ENCODE measurements at places on chromosomes 4 and X.

- DNase-seq = no peak
Measured at GRCh38 chr4:173522951-173523395, 7.1 kb downstream of the HAND2 start.

DNA sequence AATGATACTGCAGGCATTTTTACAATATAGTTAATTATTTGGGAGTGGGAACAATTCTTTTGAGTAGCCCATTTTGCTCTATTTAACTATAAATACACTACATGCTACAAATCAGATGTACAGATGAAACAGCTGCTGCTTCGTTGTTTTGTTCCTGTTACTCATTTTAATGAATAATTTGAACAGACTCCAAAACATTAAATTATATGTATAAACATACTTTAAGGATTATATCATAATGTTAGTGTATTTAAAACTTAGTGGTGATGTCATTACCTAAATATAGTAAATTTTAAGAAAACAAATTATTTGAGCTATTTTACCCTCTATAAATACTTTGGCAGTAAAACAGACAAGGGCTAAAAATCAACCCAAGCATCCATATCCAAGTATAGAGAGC lies 60.7 kb downstream of the GAB1 start:
- no peak for DNase-seq

DNA sequence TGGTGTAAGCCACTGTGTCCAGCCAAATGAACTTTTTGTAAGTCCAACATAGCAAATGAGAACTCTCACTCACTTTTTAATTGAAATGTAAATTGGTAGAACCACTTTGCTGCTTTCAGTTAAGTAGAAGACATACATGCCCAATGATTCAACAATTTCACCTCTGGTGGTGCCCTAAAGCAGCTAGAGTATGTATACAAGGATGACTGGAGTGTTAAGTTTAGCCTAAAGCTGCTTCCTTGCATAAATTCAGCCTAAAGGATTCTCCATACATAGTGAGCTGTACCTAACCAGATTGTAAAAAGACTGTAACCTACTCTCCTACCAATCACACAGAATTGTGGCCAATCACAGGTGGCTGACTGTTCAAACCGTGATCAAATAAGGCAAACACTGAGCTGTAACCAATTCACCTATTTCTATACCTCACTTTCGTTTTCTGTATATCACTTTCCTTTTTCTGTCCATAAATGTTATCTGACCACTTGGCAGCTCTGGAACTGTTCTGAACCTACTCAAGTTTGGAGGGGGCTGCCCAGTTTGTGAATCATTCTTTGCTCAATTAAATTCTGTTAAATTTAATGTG lies 39.9 kb downstream of the PDS5A start:
- no peak for DNase-seq

- DNase-seq = no peak
Measured at GRCh38 chr4:169110633-169111032, 100.6 kb upstream of the CBR4 start.

- DNase-seq = no peak
Measured at GRCh38 chr4:28006021-28006420, 1145.4 kb downstream of the STIM2 start.

DNA sequence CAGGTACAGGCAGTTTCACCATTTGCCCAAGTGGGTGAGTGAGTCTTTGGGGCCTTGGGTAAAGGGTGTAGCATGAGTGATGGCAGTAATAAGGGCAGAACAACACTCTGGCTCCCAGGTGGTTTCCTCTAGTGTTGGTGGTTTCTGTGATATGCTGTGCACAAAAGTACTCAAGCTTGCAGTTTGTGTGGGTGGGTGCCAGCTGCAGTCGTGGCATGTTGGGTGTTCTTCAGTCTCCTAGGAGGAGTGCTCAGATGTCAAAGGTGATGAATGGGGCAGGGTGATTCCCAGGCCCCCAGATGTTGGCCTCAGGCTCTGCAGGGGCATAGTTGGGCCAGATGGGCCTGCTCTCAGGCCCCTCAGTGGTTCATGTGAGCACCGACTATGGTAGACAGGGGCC lies 166.1 kb upstream of the KLF8 start:
- DNase-seq = no peak

GRCh38 chrX:22970861-22971260 lies 28.9 kb upstream of the DDX53 start:
- no peak for DNase-seq

- no peak for DNase-seq
Measured at GRCh38 chr4:26052663-26053541, 138.9 kb downstream of the SMIM20 start.

GRCh38 chr4:99594818-99595217 lies 20.2 kb downstream of the MTTP start:
- DNase-seq = no peak

DNA sequence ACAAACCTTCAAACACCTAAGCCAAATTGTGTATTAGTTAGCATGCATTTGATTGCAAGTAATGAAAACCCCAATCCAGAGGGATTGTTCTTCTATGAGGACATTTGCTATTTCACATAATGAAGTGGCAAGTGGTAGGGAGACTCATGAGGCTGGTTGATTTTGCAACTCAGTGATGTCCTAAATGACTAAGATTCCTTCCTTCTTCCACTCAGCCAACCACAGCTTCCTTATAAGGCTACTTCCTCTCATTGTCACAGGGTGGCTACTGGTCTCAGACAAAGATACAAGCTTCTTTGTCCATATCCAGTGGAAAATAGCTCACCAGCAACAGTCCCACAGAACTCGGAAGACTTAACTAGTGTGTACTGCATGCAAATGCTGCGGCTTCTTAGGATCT lies 5.3 kb upstream of the OTC start:
- DNase-seq = no peak

- no peak for DNase-seq
Measured at GRCh38 chrX:65697211-65697641, 29.8 kb downstream of the MSN start.

DNA sequence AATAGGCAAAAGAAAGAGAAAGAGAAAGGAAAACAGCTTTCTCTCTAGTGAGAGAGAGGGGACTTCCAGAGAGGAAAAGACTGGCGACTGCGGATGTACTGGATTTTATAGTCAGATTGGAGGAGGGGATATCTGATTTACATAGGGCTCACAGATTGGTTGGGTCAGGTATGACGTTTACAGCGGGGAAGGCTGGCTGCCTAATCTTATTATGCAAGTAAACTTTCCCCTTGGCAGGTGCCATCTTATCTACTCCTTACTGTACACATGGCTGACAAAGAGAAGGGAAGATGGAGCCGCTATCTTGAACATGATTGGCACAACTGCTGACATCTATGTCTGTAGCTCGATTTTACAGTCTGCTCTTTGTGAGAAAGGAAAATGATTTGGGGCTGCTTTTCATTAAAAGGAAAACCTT lies 25.4 kb downstream of the RBPJ start:
- DNase-seq = no peak

DNA sequence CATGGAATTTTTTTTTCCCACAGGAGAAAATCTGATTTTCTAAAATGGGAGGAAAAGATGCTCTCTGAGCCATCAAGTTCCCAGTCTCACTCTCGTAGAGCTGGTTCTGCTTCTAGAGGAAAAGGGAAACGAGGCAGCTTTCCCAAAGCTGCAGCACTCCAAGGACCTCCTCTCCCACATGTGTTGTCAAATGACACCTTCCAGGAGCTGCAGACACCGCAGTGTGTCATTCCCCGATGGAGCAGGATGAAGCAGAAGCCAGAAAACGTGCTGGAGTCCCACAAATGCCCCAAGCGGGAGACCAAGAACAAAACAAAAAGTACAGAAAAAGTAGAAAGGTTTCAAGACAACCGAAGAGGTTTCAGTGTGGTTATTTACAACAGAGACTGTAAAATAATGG lies 348.1 kb downstream of the ARHGAP10 start:
- DNase-seq = no peak

GRCh38 chr4:38605181-38605752 lies 58.7 kb upstream of the KLF3 start:
- no peak for DNase-seq

DNA sequence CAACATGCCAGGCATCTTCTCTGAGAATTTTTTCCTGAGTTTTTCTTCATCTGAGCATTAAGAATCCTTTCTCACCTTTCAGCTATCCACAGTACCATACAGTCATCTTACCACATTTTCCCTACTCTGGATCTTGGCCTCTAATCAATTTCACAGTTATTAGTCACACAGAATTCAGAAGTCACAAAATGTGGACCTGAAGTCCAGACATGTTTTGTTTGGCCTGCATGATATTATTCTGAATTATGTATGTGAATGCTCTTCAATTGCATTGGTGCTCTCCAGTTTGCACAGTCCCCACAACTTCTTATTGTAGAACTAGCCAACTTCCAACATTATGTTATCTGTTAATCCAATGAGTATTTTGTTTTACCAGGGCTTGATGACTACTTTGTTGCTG lies 102.3 kb upstream of the GRIA3 start:
- no peak for DNase-seq

DNA sequence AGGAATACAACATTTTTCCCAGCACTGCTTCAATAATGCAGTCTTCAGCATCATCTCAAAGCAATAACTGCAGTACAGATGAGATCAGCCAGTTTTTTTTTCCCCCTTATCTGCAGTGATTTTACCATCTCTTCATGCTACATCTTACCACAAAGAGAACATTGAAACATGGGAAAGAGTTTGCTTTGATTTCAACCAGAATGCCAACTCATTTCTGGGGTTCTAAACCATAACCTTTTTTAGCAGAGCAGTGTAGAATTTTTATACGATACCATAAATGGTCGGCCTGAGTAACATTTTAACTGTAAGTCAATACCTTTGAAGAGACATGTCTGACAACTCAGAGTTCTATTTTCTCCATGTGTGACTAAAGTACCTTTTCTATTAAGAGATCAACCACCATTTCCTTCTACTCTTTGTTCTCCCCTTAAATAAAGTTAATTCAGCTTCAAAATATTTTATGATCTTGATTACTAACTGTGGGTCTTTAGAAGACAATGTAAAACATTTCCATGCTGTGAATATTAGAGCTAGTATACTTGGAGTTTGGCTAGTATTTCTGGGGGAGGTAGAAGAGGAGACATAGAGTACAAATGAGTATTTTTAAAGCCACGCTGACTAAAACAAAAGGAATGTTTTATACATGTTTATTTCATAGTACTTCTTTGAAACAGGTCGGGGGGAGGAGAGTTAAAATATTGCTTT lies 69.1 kb downstream of the TET2 start:
- no peak for DNase-seq

DNA sequence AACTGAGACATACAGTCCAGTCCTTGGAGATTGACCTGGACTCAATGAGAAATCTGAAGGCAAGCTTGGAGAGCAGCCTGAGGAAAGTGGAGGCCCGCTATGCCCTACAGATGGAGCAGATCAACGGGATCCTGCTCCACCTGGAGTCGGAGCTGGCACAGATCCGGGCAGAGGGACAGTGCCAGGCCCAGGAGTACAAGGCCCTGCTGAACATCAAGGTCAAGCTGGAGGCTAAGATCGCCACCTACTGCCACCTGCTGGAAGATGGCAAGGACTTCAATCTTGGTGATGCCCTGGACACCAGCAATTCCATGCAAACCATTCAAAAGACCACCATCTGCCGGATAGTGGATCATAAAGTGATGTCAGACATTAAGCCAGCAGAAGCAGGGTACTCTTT lies 20.4 kb upstream of the FRMPD3 start:
- no peak for DNase-seq

DNA sequence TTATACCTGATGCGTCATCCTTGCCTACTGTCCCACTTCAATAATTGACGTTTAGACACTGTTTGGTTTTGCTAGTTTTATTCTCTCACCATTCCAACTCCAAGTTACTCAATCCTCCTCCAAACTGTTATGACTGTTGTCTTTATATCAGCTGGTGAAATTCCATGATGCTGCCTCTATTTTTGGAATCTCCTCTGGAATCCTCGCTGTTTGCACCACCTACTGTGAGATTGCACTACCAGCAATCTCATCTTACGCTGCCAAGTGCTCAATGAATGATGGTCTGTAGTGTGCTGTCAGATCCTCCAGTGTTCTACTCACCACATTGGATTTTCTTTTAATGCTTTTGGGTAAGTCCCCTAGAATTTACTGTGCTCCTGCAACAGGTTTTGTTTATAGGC lies 13.2 kb upstream of the PCDH18 start:
- DNase-seq = no peak

DNA sequence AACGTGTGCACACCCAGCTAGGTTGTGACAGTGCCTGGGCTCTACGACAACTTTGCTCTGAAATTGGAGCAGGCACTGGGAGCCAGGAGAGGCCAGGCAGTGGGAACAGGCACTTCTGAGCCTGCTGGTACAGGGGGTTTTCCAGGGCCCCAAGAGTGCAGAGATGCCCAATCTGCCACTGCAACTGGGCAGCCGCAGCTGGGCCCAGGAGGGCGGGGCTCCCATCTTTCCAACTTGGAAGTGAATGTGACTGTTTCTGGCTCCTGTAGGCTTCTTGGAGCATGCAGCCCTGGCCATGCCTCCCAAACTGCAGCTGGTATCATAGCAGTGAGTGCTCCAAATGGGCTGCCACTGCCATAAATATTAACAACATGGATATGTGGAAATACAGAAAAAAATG lies 465.1 kb upstream of the PABPC4L start:
- no peak for DNase-seq

- DNase-seq = no peak
Measured at GRCh38 chr4:150306719-150307118, 228.5 kb downstream of the DCLK2 start.

DNA sequence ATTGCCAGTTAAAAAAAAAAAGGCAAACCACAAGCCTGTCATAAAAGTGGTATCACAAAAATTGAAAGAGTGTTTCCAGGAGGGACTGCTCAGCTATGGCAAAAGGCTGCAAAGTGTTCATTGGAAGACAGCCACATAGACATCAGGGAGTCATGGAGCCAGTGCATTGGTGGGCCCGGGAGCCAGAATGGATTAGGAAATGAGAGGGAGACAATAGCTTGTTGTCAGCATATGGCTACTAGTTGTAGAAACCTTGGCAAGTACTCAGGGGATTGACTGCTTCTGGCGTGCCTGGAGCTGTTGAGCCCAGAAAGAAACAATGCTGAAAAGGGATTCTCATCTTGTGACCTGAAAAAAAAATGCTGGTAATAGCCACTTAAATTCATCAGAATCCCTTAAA lies 5.0 kb downstream of the GAR1 start:
- no peak for DNase-seq

GRCh38 chrX:148804579-148805355 lies 304.4 kb downstream of the AFF2 start:
- no peak for DNase-seq

Measured in activated CD8-positive, alpha-beta memory T cell treated with anti-CD3 and anti-CD28 coated beads for 1 hour (primary cell).